ENCODE measurements at places on chromosomes 13 and 19.

DNA sequence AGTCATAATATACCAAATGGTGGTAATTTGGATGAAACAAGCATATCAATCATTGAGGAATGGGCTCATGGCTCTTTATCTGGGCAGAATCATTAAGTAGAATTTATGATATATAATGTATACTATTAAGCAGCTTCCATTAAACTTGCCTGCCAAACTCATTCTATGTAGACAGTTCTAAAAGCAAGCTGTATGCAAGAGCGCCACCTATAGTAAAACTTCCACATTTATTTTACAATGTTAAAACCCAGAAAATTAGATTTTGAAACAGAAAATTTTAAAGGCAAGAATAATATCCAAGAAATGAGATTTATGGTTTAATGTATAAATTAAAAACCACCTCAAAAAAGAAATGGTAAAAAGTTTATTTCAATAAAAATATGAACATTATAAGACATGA lies 161.5 kb downstream of the MZT1 start:
- DNase-seq: no peak

GRCh38 chr19:19451429-19452242 lies 46.2 kb downstream of the GATAD2A start:
- peak; percentile 31 for DNase-seq

GRCh38 chr19:56309511-56310185 lies 5.0 kb downstream of the ZSCAN5A start:
- peak; percentile 57 for DNase-seq

- DNase-seq: no peak
These were observed 3.7 kb upstream of the ZNF444 start for GRCh38 chr19:56137405-56137804.

- DNase-seq: no peak
These were observed 8.1 kb upstream of the ADGRE2 start for GRCh38 chr19:14786421-14786851.

DNA sequence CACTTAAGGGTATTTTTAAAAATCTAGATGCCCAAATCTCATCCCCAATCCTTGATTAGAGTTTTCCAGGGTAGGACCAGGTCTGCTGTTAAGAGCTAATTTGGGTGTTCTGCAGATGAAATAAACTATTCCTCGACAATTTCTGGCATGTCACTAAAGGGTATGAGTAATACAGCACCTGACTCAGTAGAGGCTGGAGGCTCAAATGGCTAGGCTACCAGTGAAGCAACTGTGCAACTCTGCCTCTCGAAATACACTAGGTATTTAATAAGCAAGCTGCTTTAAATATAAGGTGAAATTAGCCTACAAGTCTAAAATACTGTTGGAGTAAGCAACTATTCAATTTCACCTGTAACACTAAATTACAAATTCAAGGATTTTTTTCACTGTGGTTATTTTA lies 1.5 kb downstream of the RNF6 start:
- DNase-seq: no peak

DNA sequence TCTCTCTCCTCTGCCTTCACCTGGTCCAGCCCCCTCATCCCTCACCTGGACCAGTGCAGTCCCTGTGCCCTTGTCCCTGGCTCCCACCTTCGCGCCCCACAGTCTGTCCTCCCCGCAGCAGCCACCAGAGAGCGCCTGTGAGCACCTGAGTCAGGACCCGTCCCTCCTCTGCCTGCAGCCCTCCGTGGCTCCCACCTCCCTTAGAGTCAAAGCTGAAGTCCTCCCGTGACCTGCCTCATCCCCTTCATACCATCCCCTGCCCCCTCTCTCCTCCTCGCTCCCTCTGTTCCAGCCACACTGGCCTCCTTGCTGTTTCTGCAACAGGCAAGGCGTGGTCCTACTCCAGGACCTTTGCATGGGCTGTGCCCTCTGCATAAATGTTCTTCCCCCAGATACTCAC lies 10.3 kb downstream of the CELF5 start:
- DNase-seq: no peak

DNA sequence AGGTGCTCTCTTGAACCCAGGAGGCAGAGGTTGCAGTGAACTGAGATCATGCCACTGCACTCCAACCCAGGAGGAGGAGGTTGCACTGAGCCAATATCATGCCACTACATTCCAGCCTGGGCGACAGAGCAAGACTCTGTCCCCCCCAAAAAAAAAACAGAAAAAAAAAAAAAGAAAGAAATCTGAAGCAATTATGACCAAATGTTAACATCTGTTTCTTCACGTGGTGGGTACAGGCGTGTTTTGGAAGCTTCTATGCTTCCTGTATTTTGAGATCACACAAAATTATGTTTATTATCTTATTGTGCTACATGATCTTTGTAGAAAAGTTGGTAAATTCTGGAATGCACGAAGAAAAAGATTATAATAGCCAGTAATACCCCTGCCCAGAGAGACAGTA lies 2.7 kb upstream of the ACP5 start:
- DNase-seq: no peak

DNA sequence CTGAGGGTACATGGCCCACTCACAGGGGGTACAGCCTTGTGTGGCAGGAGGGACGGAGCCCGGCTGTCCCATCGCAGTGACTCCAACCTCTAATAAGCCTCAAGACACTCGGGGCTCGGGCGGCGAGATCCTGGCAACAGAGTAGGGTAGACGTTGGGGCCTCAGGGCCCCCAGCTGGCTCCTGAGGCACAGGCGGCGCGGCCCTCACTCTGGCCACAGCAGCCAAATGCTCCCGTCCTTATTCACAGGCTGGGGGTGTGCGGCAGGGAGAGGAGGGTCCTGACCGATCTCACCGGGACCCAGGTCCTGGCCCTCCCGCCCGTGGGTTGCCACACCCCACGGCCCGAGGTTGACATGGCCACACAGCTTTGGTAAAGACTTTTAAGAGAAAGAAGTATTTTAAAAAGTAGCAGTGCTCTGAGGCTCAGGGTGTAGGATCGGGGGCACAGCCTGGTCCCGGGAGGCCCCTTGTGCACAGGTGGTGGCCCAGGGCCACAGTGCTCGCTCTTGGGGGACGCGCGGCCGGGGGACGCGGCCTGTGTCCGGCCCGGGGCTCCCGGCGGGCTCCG lies 7.6 kb downstream of the SLC39A3 start:
- DNase-seq: no peak

DNA sequence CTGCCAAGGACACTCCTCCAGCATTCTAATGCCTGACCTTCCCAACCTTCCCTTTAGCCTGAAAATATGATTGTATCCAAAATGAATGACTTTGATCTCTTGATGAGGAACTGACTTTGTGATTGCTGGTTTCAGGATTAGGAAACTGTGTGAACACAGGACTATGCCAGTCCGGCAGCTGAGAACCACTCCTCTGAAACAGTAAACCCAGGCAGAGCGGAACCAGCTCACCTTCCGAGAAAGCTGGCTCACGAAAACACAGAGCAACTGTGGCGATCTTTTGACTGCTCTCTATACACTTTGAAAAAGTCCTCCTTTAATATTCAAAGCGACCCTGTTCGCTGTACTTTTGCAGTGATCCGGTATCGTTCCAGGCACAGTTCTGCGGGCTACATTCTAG lies 258.8 kb upstream of the IRS2 start:
- no peak for DNase-seq

GRCh38 chr13:41693434-41693833 lies 236.1 kb downstream of the RGCC start:
- DNase-seq: no peak

- DNase-seq: no peak
These were observed 314.4 kb downstream of the ENOX1 start for GRCh38 chr13:43472339-43472738.

DNA sequence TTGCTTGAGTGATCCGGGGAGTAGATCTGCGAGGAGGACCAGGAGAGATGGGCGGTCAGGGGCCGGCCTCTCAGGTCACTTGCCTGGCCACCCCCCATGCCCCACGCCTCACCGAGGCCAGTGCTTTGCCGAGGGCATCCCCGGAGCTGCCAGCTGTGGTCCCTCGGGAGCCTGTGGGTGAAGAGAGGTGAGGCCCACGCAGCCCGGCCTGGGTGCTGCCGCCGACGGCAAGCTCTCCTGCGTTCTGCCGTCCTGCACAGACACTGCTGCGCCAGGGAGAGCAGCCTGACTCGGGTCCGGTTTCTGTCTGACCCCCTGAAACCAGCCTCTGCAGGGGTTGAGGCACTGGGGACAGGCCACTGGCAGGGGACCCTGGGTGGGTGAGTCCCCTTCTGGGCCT lies 15.8 kb upstream of the UQCR11 start:
- DNase-seq: no peak

DNA sequence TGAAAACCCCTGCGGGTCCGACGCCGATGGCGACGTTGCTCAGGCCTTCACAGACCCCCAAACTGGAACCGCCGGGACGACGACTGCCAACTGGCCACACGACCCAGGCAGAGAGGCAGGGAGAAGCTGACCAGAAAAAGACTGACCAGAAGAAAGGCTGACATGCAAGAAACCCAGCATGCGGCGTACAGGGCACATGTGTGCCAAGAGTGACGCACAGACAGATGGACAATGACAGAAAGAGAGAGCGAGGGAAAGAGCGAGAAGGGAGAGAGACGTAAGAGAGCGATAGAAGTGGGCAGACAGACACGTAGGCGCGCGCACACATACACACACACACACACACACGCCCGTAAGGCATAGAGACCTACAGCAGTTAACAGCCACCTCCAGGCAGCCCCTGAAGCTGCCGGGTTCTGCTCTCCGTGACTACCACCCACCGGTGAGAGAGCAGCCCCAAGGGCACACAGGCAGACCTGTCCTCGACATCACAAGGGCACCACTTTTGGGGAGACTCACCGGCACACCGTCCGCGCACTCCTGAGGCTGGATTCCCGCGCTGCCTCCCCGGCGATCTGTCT lies 67.2 kb upstream of the ZNF527 start:
- no peak for DNase-seq

DNA sequence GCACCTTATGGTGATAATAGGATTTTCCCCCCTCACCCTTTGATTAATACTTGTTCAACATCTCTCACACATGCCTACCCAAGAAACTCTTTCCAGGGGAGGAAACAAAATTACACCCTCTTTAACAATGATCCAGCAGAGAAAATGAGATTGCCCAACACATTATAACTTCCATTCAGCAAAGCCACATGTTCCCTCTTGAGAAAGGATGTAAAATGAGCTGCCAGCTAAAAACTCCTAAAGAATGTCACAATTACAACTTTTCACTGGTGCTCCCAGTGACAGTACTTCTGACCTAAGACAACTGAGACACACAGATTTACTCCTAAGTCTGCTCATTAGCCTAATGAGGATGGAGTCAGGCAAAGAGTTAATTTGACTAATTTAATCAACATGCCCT lies 621.4 kb downstream of the DIAPH3 start:
- no peak for DNase-seq

DNA sequence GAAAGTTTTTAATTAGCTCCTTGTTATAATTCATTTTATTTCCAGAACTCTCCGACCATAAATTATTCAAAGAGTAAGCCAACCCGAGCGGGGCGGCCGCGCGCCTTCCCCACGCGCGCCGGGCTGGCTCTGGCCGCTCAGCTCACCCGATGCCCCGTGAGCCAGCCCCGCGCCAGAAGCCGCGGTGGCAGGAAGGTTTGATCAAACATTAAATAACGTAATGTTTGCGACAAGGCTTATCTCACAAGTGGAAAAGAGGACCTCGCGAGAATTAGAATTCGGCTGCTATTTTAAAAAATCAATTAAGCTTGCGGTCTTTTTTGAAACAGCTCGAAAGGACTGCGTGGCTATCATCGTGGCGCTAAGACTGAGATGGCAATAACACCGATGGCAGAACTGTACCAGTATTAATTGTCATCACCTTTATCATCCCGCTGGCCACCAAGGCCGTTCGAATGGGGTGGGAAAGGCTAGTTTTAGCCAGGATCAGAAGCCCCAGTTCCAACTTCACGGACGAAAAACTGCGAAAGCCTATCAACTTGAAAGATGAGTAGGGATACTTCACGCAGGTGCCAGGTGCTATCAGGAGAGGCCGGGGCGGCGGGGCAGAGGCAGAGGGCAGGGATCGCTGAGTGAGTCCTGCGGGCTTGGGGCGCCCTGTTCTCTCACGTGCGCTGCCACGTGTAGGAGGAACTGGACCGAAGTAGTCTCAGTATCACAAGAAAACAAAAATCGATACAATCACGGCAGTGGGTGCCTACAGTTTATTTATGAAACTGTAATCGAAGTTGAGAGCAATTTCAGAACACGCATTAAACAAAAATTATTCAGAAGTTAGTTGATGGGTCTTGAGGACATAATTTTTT lies 6.4 kb downstream of the POU4F1 start:
- DNase-seq: no peak

DNA sequence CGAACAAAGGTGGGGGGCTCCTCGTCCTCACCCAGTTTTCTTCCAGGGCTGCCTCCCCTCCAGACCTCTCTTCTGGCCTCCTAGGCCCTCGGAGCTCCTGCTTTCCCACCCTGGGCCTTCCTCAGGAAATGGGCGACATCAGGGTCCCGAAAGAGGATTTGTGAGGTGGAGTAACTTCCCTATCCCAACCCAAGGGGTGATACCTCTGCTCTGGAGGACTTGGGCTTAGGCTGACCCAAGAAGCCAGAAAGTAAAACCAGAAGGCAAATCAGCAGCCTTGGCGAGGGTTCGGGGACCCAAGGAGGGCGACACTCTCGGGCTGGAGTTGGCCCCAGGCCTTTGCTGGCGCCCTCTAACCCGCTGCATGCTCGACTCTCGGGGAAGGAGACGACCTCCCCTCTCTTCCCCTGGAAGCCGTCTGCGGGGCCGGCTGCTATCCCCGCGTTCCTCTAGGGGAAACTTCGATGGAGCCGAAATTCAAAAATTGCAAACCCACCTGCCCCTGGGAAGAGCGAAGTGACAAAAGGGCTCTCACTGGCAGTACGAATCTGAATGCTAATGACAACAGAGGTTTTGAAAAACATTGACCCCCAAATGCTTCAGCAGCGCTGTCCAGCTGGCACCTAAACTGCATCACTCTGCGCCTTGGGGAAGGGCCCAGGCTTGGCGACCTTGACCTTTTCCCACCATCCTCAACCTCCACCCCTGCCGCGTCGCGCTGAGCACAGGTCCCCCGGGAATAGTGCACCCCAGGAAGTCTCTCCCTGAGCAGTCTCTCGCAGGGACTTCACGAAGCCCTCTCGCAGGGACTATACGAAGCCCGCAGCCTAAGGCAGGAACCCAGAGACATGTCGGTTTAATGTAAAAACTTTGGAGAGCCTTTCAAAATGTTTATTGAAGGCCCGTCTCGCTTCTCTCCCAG lies 2.4 kb downstream of the PDX1 start:
- no peak for DNase-seq

GRCh38 chr13:41273831-41274441 lies 10.6 kb upstream of the MTRF1 start:
- no peak for DNase-seq

DNA sequence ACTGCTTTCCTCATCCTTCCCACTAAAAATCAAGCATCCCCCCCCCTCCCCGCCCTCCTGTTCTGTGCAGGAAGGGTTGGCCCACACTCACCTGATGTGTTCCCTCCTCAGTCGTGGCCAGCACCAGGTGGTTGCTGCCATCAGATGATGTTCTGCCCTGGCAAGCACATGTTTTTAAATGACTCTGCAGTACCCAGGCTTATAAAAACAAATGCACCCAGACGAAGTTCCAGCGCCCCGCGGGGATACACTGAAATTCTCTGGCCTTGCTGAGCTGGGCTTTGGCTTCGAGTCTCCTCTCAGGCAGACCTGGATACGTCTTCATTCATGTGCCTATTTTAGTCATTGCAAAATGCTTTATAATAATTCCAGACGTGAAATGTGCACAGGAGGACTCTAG lies 316.3 kb downstream of the DLEU7 start:
- no peak for DNase-seq
